D341Med (cell line): ENCODE measurements at places on chromosomes 1 and 21.

GRCh38 chr1:153248176-153248879, 11.2 kb upstream of the LORICRIN start:
- no peak for DNase-seq

GRCh38 chr1:38050397-38051078, 3.9 kb upstream of the POU3F1 start:
- no peak for DNase-seq

DNA sequence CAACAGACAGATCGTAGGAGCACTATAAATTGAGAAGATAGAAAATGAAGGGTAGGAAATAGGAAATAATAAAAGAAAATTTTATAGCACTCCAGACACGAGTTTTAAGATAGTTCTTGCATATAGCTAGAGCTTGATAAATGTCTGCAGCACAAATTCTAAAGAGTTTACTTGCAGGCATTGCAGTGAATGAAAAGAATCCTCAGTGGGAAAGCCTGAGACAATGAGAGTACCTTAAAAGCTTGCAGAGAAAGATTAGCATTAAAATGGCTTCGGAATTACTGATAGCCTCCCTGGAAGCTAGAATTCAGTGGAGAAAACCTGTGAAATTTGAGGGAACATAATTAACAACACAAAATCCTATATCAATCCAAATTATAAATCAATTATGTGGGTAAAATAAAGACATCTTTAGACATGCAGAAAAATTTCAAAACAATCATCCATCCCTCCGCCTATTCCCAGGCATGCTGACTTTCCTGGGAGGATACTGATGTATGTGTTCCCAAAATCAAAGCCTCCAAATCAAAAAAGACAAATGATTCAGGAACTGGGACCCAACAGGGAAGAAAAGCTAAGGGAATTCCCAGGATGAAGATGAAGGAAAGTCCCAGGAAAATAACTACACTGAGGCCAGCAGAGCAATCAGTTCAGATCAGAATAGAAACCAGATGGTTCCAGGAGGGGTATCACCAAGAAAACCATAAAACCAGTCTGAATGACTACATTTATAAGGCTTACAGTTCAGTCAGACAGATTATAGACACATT, 305.9 kb upstream of the USP25 start:
- no peak for DNase-seq

DNA sequence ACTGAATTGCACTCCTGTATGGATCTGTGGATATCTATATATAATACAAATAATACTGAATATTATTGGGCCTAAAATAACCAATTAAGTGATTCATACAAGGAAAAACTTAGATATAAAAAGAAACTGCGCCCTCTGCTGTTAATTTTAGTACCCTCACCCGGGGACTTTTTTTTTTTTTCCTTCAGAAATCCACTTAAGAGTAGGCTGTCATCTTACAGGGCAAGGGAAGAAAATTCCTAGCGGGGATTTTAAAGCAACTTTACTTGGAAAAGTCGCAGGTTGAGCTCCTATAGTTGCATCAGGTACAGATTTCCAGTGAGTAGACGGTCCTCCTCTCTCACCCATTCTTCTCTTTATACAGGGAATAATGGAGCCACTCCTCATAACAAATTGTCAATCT, 1.3 kb downstream of the NTNG1 start:
- peak; percentile 36 for DNase-seq

DNA sequence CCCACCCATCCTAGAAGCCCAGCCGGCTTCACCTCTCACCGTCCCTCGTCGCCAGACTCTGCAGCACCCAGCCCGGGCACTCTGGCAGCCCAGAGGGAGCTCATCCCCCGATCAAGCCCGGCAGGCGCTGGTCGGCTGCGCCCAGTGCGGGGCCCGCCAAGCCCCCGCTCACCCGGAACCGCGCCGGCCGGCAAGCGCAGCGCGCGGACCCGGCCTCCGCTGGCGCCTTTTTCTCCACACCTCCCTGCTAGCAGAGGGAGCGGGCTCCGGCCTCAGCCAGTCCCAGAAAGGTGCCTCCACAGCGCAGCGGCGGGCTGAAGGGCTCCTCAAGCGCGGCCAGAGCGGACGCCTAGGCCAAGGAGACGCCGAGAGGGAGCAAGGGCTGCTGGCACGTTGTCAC, 2023.3 kb downstream of the NCAM2 start:
- DNase-seq, result no peak
